ENCODE measurements at places on chromosomes 13 and 19.

DNA sequence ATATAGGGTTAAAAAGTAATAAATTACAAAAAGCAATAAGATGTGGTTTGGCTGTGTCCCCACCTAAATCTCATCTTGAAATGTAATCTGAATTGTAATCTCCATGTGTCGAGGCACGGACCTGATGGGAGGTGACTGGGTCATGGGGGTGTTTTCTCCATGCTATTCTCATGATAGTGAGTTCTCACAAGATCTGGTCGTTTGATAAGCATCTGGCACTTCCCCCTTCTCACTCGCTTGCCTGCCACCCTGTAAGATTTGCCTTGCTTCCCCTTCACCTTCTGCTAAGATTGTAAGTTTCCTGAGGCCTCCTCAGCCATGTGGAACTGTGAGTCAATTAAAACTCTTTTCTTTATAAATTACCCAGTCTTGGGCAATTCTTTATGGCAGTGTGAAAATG lies 577.4 kb downstream of the TBC1D4 start:
- DNase-seq = no peak

DNA sequence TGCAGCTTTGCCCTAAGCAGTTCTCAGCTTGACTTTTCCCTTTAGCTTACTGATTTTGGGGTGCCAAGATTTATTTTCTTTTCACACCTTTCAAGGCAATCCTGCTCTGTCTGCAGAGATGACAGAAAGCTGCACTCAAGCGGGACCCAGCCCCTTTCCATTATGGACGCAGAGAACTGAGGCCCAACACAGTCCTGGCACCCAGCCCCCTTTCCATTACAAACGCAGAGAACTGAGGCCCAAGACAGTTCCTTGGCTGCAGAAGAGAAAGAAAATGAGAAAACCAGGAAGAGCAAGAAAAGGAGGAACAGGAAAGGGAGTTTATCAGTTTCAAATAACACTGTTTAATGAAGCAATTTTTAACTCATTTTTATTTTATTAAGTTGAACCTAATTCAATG lies 36.8 kb upstream of the ATP11A start:
- DNase-seq = no peak

- DNase-seq = no peak
These were observed 11.3 kb upstream of the ZBTB7A start for GRCh38 chr19:4077800-4078684.

GRCh38 chr19:54165222-54165621 lies 5.7 kb upstream of the LENG1 start:
- no peak for DNase-seq

- no peak for DNase-seq
These were observed 9.6 kb upstream of the UBL3 start for GRCh38 chr13:29859971-29860370.

DNA sequence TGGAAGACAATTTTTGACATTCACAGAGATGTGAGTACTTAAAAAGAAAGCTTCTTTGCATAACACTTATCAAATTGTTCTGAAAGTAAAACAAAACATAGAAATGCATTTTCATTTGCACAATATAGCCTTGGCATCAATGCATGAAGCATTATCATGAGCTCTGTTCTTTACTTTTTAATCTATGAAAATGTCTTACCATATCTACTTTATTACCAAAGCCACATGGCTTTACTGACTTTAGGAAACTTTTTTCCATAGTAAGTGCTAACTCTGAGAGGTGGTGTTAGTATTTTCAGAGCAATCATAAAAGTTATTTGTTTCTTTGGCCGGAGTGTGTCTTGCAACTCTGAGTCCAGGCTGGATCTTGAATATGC lies 10.5 kb downstream of the TNFRSF19 start:
- DNase-seq = no peak

DNA sequence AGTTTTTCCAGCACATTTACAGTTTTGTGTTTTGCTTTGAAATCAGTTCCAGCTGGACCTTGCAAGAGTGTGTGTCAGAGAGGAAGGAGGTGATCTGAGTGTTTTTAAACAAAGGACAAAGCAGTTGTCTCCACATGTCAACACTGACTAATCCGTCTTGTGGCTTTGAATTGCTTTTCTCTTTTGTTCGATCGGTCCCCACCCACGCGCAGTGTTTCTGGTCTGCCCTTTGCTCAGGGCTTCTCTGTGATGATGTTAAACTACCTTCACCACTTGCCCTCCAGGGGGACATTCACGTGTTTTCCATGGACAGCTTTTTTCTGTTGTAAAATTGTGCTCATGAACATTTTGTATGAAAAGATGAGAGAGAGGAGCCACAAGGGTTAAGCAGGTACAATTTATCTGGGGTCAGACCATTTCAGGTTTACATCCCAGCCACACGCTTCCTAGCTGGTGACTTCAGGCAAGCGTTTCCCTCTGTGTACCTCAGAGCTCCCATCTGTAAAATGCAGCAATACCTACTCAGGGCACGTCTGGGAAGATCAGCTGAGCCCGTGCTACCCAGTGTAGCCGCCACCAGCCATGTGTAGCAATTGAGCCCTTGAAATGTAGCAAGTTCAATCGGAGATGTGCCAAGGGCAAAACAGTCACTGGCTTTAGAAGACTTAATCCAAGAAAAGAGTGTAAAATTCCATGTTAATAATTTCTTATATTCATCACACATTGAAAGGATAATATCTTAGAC lies 13.5 kb upstream of the PLA2G4C start:
- DNase-seq = peak; percentile 14

- DNase-seq = no peak
These were observed 1132.4 kb downstream of the EFNB2 start for GRCh38 chr13:105403086-105403485.

GRCh38 chr19:12996406-12997094 lies 1.3 kb downstream of the NFIX start:
- DNase-seq = no peak

Data from midbrain (tissue), 1 donor.